ENCODE measurements at places on chromosomes 12 and 14.

DNA sequence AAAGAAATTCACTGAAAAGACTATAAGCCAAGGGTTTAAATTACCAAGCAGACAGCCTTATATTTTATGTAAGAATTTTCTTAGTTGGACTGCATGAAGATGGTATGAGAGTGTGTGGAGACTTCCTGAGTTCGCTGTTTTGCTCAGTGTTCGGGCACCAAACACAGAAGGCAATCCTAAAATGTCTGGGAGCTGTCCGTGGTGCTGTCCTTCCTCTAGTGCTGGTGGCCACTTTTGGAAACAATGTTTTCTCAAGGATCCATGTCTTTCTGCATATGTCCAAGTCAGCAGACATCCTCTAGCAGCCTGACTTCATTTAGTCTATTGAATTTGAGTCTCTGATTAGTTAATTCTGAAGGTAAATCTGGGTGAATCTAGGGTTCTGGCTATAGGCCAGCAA, 135.8 kb downstream of the SLC8A3 start:
- DNase-seq: peak; percentile 19

DNA sequence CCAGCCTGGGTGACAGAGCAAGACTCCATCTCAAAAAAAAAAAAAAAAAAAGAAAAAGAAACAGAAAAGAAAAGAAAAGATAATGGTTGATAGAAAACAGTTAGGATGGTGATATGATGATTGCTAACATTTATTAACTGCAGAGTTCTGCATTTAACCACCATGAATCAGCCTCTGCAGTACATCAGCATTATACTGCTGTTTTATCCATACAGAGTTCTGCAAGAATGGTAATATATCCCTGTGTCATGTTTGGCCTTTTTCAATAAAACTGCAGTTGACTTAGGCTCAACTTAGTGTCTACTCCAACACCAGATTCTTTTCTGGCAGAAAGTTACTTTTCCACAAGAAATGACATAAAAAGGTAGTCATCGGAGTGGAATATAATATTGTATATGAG, 62.6 kb downstream of the DUSP6 start:
- no peak for DNase-seq

DNA sequence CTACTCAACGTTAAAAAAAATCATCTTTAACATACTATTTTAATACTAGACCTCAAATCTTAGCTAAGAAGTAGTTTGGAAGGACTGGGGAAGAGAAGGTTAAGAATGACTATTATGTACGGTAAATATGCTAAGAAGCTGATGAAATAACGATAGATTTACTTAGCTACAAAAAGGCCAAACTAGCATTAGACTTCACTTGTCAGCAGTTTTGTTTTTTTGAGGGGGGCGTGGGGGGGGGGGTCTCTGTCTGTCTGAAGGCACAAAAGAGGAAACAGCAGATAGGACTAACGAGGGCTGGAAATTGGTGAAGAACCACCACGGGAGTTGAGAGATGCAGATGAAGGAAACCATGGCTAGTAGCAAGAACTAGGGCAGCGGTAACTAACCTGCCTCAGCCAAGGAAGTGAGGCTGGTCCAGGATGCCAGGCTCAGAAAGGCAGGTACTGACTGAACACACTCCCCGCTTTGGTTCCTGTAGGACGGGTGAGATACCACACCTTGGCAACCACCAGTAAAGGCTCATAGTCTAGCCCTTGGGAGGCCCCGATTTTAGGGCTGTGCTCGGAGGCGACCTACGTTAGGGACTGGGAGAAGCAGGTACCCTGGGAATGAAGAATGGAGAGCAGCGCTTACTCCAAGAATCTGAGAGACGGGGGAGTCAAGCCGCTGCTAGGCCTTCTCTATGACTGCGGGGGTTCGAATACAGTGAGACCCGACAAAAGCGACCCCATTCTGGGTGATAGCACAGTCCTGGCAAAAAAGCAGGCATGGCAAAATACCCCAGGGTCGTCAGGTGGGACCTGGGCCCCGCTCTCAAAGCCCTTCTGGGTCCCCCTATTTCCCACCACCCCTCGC, 675 bp downstream of the NEDD8 start:
- DNase-seq: no peak

DNA sequence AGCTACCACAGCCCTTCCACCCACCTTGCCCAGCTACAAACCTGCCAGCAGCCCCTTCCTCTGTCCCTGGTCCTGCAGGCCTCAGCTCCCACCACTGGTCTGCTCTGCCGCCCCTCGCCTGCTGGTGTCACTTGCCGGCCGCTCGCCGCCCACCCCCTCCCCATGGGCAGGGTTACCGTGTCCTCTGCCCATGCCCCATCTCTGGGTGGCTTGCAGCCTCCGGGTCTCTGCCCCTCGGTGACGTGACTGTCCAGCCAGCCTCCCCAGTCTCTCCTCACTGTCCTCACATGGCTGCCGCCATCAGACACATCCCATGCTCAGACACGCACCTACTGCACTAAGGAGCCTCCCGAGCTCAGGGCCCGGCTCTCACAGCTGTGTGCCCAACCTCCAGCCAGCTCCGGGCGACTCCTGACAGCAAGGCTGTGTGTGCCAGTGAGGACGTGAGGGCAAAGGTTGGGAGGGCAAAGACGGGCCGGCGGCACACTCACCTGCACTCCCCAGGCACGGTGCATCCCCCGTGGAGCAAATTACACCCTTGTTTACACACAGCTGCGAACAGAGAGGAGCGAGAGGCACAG, 13.4 kb downstream of the JAG2 start:
- DNase-seq: no peak

DNA sequence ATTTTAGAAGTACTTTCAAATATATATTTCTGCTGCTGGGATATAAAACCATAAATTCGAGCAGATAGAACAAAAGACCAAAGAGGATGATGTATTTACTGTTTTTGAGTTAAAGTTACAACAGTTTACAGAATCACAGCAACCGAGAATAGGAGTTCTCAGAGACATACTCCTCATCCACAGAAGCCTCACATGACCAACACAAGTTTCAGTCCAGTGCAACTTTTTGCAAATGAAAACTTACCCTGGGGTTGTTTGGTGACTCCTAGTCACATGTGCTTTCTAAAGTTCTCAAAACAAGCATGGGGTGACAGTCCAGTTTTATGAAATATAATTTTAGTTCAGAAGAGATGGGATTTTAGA, 117.1 kb downstream of the PRKCH start:
- DNase-seq: peak; percentile 96

- DNase-seq: no peak
Observed at GRCh38 chr12:52907092-52907810, 2.4 kb upstream of the KRT8 start.

GRCh38 chr14:42011221-42011620, 404.5 kb downstream of the LRFN5 start:
- no peak for DNase-seq

GRCh38 chr12:52285851-52286530, 5.3 kb downstream of the KRT81 start:
- no peak for DNase-seq

- DNase-seq: no peak
Observed at GRCh38 chr12:110234755-110235154, 46.3 kb upstream of the ATP2A2 start.

GRCh38 chr12:71562676-71563595, 100.7 kb downstream of the ZFC3H1 start:
- no peak for DNase-seq

- DNase-seq: peak; percentile 76
Observed at GRCh38 chr12:54360717-54361456, 3.4 kb downstream of the GPR84 start.

DNA sequence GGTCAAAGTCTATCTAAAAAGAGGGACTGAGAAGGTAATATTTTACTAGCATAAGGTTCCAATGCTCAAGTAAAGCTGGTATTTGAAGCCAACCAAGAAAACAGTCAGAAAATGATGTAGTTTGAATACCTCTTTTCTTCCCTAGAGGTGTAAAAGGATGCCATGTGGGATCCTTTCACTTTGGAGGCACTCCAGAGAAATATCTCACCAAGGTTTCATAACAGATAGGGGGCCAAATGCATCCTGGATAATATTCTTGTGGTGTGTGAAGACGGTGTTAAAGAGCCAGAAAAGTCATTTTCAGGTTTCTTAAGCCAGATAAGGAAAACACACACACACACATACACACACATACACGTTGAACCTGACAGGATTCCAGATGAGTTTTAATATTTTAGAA, 136.1 kb upstream of the PRKD1 start:
- no peak for DNase-seq
